NCI-H526 treated with DMSO at 0.1 percent for 48 hours (cell line): ENCODE measurements at places on chromosomes 4 and X.

- no peak for DNase-seq
Measured at GRCh38 chr4:8386731-8387130, 53.8 kb downstream of the ACOX3 start.

GRCh38 chr4:68272380-68272779 is 26.9 kb upstream of the TMPRSS11B start:
- DNase-seq: no peak

DNA sequence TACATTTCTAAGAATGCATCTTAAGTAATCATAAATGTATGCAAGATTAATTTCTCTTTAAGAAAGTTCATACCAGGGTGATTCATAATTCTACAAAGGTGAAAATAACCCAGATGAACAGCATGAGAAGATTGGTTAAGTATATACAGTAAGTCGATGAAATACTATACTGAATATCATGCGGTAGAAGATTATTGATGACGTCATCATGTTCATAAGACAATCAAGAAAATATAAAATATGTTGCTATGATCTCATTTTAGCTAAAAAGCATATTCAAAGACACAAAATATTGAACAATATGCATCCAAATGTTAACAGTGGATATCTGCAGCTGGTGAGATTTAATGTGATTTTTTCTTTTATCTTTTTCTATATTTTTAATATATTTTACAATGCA is 312.0 kb upstream of the FGF13 start:
- DNase-seq: no peak

DNA sequence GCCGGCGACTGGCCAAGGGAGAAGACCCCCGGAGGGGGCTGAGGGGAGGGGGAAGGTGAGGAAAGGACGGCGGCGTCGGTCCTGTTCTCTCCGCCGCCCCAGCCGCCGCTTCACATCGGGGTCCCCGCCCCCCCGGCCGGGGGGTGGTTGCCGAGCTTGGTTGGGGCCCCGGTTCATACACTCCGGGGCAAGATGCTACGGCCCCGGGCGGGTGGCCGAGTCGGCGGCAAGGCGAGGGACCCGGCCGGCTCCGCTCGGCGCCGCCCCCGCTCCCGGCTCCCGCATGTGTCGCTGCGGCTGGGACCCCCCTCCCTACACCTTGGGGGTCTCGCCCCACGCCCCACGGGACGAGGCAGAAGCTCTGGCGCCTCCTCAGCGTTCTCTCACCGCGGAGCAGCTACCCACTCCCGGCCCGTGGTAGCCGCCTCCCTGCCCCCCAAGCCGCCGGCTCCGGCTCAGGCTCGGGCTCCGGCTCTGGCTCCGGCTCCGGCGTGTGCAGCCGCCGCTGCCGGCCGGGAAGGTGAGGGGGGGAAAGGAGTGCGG is 461 bp downstream of the FBXW7 start:
- DNase-seq: no peak

DNA sequence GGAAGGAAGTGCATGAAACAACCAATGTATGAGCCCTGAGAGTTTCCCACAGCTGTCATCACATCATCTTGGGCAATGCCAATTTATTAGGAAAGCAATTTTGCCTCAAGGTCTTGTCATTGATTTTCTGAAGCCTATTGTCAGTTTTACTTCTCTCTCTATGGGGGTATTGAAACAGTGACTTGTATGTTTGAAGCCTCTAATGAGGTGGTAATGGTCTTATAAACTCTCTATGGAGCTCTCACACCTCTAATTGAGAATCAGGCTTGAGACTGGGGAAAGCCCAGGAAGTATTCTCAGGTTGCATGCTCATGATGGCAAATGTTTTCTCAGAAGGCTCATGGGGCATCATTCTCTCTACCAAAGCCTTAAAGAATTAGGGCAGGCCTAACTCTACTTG is 308.2 kb upstream of the EMCN start:
- DNase-seq: no peak

- DNase-seq: no peak
Measured at GRCh38 chr4:76809594-76810305, 88.2 kb downstream of the SOWAHB start.

DNA sequence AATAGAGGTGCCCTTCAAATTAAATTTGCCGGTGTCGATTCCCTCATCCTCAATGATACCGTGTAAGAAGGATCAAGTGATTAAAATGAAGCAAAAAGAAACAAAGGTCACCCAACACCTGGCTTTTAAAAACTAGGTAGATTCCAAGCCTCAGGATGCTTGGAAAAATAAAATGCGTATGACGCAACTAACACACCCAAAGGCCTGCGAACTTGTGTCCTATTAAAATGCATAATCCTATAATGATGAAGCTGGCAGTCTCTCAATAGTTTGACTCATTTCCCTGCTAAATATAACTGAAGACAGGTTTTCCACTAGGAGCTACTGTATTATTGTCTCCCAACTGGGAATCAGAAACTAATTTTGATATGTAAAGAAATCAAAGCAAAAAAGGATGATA is 263.2 kb downstream of the DHX15 start:
- DNase-seq: no peak

GRCh38 chr4:184400375-184400870 is 73.9 kb downstream of the IRF2 start:
- DNase-seq: no peak

GRCh38 chr4:163331629-163332376 is 593 bp downstream of the NPY1R start:
- no peak for DNase-seq

- no peak for DNase-seq
Measured at GRCh38 chr4:95077864-95078263, 320.1 kb downstream of the BMPR1B start.

DNA sequence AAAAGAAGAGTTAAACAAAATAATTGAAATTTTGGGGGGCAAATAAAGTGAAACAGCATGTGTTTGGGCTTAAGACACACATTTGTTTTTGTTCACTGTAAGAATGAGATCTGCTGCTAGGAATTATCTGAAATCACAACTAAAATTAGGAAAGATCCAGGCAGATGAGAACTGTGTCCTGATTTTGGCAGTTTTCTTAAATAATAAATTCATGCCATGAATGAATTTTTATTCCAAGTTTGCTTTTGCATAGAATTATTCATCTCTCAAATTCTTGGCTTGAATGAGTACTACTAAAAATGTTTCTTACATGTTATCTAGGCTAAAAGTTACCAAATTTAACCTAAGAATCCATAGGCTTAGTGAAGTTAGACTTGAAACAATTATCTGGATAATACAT is 321.7 kb downstream of the ANK2 start:
- DNase-seq: no peak

DNA sequence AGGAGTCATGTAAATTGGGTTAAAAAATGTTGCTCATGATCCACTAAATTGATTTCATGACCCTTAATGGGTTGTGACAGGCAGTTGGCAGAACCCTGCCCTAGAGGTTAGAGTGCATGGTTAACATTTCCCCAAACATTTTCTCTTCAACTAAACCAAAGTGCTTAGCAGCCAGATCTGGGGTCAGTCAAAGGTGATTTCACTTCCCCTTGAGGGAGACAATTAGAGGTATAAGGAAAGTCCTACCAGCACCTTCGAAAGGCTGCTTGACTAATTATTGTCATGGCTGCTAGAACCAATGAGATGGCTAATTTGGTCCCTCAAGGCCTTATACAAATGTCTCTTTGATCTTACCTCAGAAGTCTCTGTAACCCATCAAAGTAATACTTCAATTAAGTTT is 30.9 kb upstream of the INTS6L start:
- no peak for DNase-seq

- peak; percentile 7 for DNase-seq
Measured at GRCh38 chrX:128781506-128781905, 729.3 kb upstream of the ACTRT1 start.

DNA sequence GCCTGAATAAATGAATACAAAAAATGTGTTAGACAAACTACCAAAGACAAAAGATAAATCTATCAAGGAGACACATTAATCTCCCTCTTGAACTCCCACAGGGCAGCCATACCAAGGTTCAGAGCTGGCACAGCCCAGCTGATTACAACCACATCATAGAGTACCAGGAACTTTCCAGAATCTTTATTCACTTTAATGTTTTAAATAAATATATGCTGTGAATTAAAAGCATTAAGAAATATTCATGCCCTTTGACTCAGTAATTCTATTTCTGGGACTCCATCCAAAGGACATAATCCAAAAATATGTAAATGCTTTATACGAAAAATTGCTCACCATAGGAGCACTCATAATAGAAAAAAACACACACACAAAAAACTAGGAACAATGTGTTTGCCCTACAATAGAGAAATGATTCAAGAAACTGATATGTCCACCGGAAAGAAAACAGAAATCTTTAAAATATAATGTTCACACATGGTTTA is 126.0 kb downstream of the LDB2 start:
- DNase-seq: no peak
